ENCODE measurements at places on chromosomes 3 and 15. TPM values are rescaled to one million over a fixed set of nuclear protein-coding genes. Genes with fewer than 3 reads are reported as not detected.
A peak's percentile ranks its signal among the peaks of the same experiment; 100 is the strongest.

DNA sequence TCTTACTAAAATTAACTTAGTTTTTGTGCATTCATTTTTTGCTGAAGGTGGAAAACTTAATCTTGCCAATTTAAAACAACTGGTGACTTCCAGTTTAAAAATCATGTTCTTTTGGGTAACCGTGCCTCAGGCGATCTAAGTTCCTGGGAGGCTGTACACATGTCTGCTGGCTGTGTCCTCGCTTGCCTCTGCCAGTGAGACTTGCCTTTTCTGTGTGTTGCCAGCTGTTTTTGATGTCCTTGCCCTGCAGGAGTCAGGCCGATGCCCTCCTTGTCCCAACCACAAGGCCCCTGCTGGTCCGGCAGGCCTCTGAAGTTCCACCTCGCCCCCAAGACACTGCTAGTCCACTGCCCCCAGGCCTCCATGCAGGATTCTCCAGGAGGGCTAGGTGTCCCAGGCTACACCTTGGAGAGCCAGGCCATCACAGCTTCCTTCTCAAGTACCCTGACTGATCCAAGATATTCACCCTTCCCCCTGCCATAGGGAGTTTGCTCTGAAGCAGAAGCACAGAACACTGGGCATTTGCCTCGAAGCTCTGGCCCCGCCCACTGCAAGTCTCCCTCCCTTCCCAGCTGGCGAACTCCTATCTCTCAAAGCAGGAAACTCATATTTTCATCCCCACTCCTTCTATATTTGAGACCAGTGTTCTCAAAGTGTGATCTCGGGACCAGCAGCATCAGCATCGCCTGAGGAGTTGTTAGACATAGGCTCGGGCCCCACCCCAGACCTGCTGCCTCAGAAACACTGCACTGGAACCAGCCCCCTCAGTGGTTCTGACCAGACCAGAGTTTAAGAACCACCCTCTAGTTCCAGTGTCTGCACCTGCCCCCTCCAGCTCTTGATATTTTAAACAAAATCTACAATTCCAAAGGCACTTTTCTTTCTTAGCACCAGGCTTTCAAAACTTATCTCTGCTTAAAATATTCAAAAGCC lies 185.8 kb upstream of the UBE2E1 start:
- no peak overlapping the region for H3K4me3 ChIP-seq
- H3K27me3 ChIP-seq, result no peaks in the 10 kb centered on the region
- H3K36me3 ChIP-seq, result peaks cover 10% of the 10 kb centered on the region
- DNase-seq, result no peak

GRCh38 chr3:178304758-178305467 lies 231.3 kb upstream of the KCNMB2 start:
- H3K4me1 ChIP-seq, result peaks cover 2% of the 10 kb centered on the region
- H3K27ac ChIP-seq, result no peak overlapping the region
- DNase-seq, result no peak
- H3K4me3 ChIP-seq, result no peak overlapping the region

DNA sequence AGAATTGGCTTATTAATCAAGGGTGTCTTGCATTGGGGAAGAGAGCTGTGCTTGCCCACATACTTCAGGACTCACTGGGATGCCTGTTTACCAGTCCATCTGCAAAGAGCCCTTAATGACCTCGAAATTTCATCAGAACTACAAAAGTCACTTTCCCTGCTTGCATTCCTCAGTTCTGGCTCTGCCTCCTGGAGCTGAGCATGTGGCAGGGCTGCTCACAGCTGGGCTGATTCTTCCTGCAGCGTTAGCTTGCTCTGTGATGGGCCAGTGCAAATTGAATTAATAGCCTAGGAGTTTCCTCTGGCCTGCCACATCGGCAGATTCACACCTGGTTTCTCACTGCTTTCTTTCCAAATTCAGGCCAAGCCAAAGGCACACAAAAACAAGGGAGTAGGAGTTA lies 108.9 kb downstream of the DUT start:
- no peaks in the 10 kb centered on the region for H3K4me1 ChIP-seq
- H3K36me3 ChIP-seq, result no peaks in the 10 kb centered on the region
- no peak overlapping the region for H3K27ac ChIP-seq
- no peaks in the 10 kb centered on the region for H3K27me3 ChIP-seq
- DNase-seq, result no peak
- no peak overlapping the region for H3K4me3 ChIP-seq

DNA sequence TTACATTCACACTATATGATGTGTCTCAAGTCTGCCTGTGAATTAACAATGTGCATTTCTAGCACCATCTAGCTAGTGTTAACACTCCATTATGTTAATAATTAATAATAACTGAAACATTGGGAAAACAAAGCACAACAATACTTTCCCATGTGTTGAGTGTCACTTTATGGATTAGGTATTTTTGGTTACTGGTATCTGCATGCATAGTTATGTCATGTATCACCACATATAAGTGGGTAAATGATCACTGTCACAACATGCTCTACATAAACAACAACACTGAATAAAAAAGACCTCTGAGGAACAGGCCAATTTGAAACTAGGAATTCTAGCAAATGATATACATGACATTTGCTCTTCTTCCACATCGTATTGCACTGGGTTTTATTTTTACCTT lies 74.7 kb downstream of the MLH1 start:
- peaks cover 9% of the 10 kb centered on the region for H3K36me3 ChIP-seq
- no peak overlapping the region for H3K27ac ChIP-seq
- peaks cover 8% of the 10 kb centered on the region for H3K4me1 ChIP-seq
- no peaks in the 10 kb centered on the region for H3K27me3 ChIP-seq
- H3K4me3 ChIP-seq, result no peak overlapping the region
- no peak for DNase-seq

- H3K4me1 ChIP-seq, result no peaks in the 10 kb centered on the region
- H3K27ac ChIP-seq, result no peak overlapping the region
- H3K4me3 ChIP-seq, result no peak overlapping the region
- no peak for DNase-seq
Measured at GRCh38 chr3:133955892-133956291, 60.2 kb upstream of the RAB6B start.

DNA sequence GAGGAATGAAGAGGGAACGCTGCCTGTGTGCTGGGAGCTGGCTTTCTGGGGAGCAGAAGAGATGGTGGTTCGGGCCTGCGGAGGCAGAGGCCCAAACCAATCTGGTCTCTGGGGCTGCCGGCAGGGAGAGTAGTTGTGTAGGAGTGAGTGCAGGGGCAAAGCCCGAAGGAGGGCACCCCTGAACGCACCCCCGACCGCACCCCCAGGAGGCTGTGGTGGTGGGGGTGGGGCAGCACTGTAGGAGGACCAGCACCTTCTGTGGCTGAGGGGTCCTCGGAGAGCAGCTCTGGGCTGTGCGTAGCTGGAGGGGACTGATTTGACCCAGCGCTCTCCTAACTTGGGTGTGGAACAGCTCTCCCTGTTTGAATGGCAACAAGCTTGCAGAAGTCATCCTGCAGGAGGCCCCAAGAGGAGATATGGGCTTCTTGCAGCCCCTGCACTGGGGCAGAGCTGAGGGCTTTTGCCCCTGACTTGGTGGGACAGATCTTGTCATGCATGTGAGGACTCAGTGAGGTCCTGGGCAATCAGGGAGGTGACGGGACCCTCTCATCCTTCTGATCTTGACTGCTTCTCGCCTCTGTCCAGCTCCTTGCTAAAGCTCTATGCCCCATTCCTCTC lies 26.1 kb downstream of the C15orf39 start:
- peaks cover 10% of the 10 kb centered on the region for H3K27me3 ChIP-seq
- H3K4me3 ChIP-seq, result no peak overlapping the region
- H3K27ac ChIP-seq, result no peak overlapping the region
- H3K4me1 ChIP-seq, result no peaks in the 10 kb centered on the region

DNA sequence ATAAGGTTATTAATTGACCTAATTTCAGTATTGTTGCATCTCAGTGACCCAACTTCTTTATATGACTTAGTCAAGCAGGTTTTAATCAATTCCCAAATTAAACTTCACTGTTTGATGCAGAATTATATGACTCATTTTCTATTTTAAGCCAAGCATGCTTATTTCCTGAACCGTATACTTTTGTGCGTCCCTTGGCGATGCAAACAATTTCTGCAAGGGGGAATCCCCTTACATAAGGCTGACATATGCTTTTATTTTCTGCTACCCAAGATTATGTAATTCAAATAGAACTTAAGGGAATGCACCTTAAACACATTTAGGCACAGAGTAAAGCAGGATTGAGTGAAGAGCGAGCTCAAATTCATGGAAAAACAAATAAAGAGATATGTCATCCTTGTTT lies 303.9 kb downstream of the PDCD6IP start:
- no peaks in the 10 kb centered on the region for H3K27me3 ChIP-seq
- H3K36me3 ChIP-seq, result no peaks in the 10 kb centered on the region

The CATSPER2 gene
- total RNA-seq, result 1.7 TPM

DNA sequence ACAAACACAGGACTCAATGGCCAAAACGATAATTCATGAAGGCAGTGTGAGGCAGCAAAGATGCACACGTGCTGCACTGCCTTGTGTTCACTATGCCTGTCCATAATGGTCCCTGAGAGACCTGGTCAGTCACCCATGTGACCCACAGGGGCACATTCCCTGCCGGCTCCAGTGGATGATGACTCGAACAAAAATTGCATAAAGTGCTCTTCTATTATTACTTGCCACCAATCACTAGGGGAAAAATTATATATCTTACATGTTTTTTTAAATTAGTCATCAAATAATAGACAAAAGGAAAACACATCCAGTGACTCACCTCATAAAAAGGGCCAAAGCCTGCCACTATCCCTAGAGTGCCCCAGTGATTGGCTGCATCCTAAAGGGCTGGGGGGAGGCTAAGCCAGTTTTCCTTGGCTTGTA lies 47.5 kb downstream of the UBP1 start:
- H3K4me1 ChIP-seq, result peaks cover 7% of the 10 kb centered on the region
- DNase-seq, result no peak
- H3K4me3 ChIP-seq, result no peak overlapping the region
- no peak overlapping the region for H3K27ac ChIP-seq
- H3K27me3 ChIP-seq, result no peaks in the 10 kb centered on the region
- H3K36me3 ChIP-seq, result peaks cover 26% of the 10 kb centered on the region

DNA sequence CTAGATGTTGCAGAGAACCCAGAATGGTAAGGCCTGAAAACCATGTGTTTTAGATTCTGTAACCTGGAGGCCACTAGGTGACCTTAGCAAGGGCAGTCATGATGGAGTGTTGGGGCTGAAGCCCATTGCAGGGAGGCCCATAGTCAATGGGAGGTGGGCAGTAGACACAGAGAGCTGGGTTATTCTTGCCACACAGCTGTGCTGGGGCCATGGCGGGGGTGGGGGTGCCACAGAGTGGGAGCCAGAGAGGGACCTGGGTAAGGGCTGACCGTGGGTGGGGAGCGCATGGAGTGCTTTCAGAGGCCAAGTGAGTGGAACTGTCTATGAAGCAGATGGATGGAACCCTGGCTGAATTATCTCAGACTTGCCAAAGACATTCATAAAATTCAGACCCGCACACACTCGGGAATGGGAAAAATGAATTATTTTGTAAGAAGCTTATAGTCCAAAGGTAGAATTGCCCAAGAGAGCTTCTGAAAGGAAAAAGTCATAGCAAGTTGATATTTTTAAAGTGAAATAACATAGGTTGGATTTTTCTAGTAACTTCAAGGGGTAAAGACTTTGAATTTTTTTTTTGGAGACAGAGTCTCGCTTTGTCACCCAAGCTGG lies 53.9 kb downstream of the SMAD3 start:
- peak overlapping the region; percentile 21 for H3K27ac ChIP-seq
- peaks cover 79% of the 10 kb centered on the region for H3K4me1 ChIP-seq
- no peak overlapping the region for H3K4me3 ChIP-seq
- H3K27me3 ChIP-seq, result no peaks in the 10 kb centered on the region
- peaks cover 16% of the 10 kb centered on the region for H3K36me3 ChIP-seq

The LRRIQ4 gene
- total RNA-seq, result 0.49 TPM

DNA sequence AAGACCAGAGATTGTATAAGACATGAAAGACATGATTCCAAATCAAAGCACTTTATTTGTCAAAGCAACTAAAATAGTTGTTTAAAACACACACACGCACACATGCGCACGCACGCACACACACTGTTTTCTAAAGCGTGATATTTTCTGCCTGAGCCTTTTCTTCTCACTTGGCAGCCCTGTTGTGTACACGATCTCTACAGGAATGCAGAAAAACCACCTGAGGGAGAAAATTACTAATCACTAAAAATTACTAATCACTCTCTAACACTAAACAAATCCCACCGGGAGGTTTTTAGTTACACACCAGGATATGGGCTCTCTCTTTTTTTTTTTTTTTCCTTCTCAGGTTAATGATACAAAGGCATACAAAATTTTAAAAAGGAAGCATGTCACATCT lies 160.1 kb upstream of the ATP11B start:
- no peak for DNase-seq
- no peaks in the 10 kb centered on the region for H3K36me3 ChIP-seq
- H3K27ac ChIP-seq, result no peak overlapping the region
- peaks cover 16% of the 10 kb centered on the region for H3K27me3 ChIP-seq

The CCDC33 gene
- total RNA-seq, result 0.20 TPM

DNA sequence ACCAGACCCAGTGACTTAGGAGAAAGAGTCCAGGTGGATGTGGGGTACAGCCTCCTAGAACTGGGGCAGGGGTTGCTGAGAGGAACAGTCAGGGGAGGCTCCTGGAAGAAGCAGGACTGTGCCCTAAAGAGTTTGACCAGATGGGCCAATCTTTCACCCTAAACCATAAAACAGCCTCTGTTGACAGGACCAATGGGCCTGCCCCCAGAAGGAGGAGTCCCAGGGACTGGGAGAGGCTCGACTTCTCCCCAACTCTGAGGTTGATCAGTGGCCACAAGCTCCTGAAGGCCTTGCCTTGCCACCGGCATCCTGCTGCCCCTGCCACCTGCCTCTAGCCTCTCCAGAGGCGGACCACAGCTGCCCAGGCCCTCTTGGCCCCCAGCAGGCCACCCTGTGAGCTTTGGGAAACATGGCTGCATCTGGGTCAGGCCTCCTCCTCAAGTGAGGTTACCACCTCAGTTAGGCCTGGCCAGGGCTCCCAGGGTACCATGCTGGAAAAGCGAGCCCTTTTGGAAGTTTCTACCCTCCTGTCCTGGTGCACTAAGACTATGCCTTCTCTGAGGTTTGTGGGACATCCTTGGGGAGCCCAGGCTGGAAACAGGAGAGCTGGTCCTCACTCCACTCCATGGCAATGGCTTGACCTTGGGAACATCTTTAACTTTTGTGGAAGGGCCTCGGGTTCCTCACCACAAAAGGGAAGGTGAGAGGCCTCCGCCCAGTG lies 2.8 kb downstream of the VIPR1 start:
- no peaks in the 10 kb centered on the region for H3K36me3 ChIP-seq
- DNase-seq, result no peak
- no peak overlapping the region for H3K4me3 ChIP-seq
- H3K27ac ChIP-seq, result peak overlapping the region; percentile 51
- H3K27me3 ChIP-seq, result peaks cover 12% of the 10 kb centered on the region

DNA sequence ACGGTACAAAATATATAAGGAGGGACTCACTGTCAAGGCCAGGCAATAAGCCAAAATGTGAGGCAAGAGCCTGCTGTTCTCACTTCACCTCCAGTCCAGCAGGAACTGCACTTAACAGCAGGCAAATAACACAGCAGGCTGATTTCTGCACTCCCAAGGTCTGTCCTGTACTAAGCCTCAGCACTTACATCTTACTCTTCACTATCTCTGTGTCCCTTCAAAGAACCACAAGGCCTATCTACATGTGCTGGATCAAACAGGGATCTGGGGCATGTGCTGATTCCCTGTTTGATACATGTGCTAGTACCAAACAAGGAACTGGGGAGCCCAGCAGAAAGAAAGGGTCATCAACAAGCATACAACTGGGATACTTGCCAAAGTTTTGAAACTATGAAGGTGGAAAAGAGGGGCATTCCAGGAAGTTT lies 22.2 kb downstream of the UACA start:
- H3K4me3 ChIP-seq, result no peak overlapping the region
- DNase-seq, result no peak
- no peak overlapping the region for H3K27ac ChIP-seq
- no peaks in the 10 kb centered on the region for H3K36me3 ChIP-seq
- peaks cover 15% of the 10 kb centered on the region for H3K27me3 ChIP-seq

GRCh38 chr3:15434756-15435155 lies 7.4 kb downstream of the EAF1 start:
- no peak overlapping the region for H3K27ac ChIP-seq
- H3K36me3 ChIP-seq, result peaks cover 17% of the 10 kb centered on the region
- no peaks in the 10 kb centered on the region for H3K27me3 ChIP-seq
- H3K4me3 ChIP-seq, result no peak overlapping the region
- DNase-seq, result no peak
